Ecto neural progenitor cell (in vitro differentiated cells): ENCODE measurements at places on chromosomes 1 and 21.

- no peak for DNase-seq
These were observed 33.4 kb downstream of the ADAMTS5 start for GRCh38 chr21:26933448-26933847.

GRCh38 chr1:217273866-217274265 is 357.0 kb downstream of the GPATCH2 start:
- DNase-seq: no peak

GRCh38 chr1:97245026-97245425 is 523.4 kb downstream of the PTBP2 start:
- DNase-seq: no peak

- no peak for DNase-seq
These were observed 8.8 kb downstream of the ATP5IF1 start for GRCh38 chr1:28244549-28245251.

GRCh38 chr1:4529446-4530165 is 124.8 kb upstream of the AJAP1 start:
- peak; percentile 42 for DNase-seq

GRCh38 chr1:86499987-86500593 is 31.4 kb downstream of the CLCA1 start:
- no peak for DNase-seq

DNA sequence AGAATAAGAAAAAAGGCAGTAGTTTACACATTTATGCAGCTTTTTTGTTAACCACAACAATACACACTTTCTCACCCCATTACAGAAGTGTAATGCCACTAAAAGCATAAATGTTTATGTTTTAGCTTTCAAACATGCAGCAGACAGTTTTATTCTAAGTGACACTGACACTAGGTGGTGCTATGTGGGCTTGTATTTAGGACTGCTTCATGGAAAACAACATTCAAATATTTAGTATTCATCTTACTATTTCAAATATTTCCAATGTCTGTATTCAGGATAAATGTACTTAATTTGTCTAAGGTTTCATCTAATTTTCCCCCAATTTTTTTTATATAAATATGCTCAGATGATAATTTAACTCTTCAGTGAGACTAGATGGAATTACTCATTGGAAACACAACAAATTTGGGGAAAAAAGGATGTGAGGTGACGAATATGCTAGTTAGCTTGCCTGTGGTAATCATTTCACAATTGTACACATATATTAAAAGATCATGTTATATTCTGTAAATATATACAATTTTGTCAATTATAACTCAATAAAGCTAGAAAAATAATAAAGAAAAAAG is 71.4 kb downstream of the USP1 start:
- no peak for DNase-seq

DNA sequence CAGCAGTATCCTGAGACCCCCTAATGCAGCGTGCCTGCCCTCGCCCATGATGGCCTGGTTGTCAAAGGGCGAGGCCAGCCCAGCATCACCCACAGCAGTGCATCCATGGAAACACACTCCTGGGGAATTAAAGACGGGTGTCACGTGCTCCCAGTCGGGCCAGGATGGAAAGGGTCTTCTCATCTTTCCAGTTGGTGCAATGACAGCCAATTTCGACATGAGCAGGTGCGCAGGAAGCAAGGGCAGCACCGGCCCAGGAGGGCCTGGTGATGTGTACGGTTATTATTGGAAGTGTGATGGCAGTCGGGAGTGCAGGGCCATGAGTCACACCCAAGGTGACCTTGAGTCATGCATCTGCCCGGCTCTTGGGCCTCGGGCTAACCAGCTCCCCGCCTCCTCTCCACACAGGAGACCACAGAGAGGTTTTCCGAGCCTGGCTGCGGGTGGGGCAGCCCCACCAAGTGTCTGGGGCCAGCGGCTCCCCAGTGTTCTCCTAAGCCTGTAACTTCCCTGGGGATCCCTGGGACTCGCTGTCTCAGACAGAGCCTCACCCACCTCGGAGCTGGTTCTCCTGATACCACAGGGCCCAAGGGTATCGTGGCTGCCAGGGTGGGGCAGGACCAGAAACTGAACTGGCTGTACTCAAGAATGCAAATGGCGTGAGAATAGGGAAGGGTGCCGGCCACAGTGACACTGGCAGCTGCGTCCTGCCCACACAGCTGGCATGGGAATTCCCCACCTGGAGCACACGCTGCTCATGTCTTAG is 119.8 kb downstream of the SIK1 start:
- DNase-seq: no peak
